ENCODE measurements at places on chromosomes 6 and 20.

GRCh38 chr6:15663130-15663871 lies 473 bp upstream of the DTNBP1 start:
- DNase-seq = no peak

DNA sequence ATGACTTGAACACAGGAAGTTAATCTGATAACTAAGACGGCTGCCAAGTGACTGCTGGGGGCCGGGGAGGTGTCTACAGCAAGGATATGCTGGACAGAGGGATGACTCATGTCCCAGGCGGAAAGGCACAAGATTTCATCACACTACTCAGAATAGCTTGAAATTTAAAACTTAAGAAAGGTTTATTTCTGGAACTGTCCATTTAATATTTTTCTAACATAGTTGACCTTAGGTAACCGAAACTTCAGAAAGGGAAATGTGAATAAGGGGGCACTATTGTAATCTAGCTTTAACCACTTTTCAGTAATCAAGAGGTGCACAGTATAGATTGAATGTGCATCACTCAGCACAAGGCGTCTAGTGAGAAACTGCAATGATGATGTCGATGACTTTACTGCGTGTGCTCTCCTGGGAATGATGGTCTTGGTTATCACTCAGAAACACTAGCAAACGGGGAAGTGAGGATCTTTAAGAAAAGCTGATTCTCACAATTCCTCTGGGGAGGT lies 171.5 kb downstream of the QKI start:
- DNase-seq = no peak

DNA sequence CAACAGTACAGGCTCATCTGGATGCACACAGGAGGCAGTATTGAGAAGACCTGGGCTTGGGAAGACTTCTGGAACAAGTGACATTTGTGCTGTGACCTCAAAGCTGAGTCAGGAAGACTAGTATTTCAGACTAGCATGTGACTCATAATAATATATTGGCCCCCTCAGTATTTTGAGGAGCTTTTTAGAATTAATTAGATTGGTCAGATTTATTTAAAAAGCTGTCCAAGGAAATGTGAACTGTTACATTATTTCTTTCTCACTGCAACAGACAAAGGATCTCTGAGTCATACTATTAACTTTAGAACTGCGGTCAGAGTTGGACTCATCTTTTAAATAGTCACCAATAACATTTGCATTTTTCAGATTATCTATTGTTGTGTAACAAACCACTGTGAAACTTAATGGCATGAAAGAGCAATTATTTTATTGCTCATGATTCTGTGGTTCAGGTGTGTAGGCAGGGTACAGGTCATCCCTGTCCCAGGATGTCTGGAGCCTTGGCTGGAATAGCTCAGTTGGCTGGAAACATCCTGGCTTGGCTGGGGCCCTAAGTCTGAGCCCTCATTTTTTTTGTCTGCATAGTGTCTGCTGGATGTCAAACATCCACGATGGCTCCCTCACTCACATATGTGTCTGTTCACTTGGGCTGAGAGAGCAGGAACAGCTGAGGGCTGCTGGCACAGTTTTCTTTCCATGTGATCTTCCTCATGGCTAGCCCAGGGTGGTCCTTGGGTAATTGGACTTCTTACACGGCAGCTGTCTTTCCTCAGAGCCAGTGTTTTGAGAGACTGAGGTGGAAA lies 46.9 kb downstream of the MAP3K4 start:
- DNase-seq = no peak

DNA sequence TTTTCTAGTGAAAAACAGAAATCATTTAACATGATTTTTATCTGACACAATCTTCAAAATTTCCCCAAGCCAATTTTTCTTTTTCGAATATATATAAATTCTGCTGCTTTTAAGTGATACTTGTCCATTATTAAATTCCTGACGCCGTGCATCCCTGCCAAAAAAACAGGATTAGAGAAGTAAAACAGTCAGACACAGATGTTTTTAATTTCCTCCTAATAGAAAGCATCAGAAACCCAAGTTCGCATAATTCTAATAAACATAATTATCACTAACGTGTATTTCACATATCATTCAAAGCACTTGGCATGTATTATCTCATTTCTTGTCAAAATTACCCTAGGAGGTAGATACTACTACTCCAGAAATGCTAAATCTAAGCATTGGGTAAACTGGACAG lies 179.5 kb downstream of the ZFP64 start:
- no peak for DNase-seq

DNA sequence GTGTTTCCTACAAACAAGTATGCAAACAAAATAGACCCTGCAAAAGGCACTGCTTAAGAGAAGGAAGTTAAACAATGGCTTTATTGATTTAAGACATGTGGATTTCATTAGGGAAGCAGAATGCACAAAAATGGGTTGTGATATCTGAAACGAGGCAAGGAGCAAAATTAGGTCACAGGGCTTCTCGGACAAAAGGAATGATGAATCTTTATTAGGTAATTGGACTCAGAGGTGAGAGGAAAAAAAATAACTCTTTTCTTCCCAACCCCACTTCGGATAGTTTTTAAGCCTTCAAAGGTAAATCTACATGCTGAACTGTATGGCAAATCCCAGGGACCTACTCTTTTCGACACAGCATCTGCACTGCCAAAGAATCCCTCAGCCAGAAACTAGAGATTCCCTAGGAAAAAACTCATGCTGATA lies 183.0 kb upstream of the TAB2 start:
- no peak for DNase-seq

DNA sequence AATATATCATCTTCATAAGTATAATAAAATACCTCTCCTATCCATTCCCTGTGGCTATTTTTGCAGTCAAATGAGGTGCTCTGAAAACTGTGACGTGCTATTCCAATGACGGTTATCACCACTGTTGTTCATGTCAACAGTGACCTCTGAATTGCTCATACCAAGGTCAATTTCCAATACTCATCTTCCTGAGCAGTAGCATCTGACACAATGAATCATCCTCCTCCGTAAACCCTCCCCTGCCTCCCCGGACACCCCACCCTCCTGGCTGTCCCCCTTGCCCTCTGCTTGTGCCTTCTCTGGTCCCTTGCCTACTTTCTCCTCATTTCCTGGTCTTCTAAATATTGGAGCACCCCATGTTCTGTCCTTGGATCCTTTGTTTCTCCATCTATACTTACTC lies 77.7 kb upstream of the SLC22A23 start:
- no peak for DNase-seq

DNA sequence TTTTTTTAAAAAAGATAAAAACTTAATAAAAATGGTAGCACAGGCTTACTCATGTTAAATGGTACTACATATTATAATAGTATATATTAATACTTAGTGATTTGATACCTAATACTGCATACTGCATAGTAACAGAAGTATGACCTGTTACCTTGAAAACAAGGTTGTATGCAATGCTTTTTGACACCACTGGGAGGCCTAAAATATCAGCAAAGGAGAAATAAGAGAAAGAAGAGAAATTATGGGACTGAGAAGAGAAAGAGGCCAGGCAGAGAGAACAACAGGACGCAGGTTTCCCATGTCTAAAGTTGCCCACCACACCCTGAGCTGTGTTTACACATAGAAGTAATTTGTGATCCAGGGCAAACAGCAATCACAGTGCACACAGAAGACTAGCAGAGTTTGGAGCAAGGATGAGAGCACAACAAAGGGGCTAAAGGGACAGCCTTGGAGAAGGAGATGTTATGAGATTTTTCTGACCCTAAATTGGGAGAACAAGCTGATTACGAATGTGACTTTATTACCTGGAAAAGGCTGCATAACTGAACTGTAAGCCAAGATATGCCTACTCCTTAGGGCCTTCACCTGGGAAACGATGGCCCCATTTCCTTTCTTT lies 73.2 kb downstream of the ROS1 start:
- DNase-seq = no peak

DNA sequence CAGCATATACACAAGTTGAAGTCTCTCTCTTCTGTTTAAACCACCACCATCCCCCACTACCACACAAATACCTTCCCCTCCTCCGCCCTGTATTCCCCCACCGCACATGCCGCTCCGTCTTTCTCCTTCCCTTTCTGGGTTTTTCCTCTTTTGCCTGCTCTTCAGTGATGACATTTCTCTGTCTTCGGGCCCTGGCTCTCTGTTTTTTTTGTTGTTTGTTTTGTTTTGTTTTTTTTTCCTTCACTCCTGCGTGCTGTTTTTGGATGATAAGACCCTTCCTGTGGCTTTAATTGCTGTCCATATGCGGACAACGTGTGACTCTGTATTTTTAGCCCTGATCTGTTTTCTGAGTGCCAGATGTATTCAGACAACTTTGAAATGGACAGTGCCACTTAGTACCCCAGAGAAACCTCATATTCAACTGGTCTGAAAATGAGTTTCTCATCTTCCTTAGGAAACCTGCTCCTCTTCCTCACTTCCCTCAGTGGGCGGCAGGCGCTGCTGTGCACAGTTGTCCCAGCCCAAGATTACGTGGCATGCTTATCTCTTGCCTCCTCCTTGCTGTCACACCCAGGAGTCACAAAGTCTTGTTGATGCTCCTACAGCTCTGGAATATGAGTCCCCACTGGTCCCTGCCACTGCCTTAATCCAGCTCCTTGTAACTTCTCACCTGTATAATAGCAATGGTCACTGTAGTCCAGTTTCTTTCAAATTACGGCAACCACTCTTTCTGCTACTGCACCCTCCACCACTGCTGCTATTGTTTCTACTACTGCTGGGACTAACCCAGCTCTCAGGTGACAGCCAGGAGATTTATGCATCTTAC lies 8.2 kb downstream of the PPP1R14C start:
- no peak for DNase-seq
